ENCODE measurements at places on chromosomes 3 and 15. TPM values are rescaled to one million over a fixed set of nuclear protein-coding genes. Genes with fewer than 3 reads are reported as not detected.

CASR gene
- total RNA-seq = not detected

TUSC7 gene
- total RNA-seq = not detected

PSTPIP1 gene
- total RNA-seq = 0.77 TPM

HIGD1A gene
- 110 TPM for total RNA-seq

RPP25 gene
- total RNA-seq = 7.2 TPM

SHQ1 gene
- 18.5 TPM for total RNA-seq

RFC4 gene
- 127 TPM for total RNA-seq

ALAS1 gene
- total RNA-seq = 35.0 TPM

CELF6 gene
- total RNA-seq = 0.19 TPM

CYP8B1 gene
- not detected for total RNA-seq

IL17RB gene
- total RNA-seq = 5.5 TPM

ZNF639 gene
- total RNA-seq = 55.0 TPM

GOLGA8J gene
- not detected for total RNA-seq

DNA sequence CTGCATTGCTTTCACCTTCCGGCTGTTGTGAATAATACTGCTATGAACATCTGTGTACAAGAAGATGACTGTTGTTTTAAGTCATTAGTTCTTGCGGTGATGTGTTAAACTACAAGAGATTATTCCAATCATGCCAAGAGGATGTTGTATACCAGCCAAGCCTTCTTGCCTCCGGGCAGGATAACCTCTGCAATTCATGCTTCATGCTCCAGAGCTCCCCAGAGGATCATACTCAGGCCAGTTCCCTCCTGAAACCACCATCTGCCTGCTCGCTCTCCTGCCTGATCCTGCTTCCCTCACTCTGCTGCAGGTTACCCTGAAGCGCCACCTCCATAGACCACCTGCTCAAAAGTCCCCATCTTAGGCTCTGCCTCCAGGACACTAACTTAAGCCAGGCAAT lies 187.1 kb upstream of the PROK2 start:
- H3K27ac ChIP-seq = no peak overlapping the region
- no peaks in the 10 kb centered on the region for H3K36me3 ChIP-seq
- no peaks in the 10 kb centered on the region for H3K27me3 ChIP-seq

GRCh38 chr3:143139762-143140161 lies 20.2 kb downstream of the CHST2 start:
- DNase-seq = no peak
- H3K27me3 ChIP-seq = no peaks in the 10 kb centered on the region
- H3K4me1 ChIP-seq = no peaks in the 10 kb centered on the region
- H3K36me3 ChIP-seq = no peaks in the 10 kb centered on the region
- H3K27ac ChIP-seq = no peak overlapping the region

- H3K27ac ChIP-seq = no peak overlapping the region
- H3K4me1 ChIP-seq = peaks cover 32% of the 10 kb centered on the region
- DNase-seq = no peak
- H3K27me3 ChIP-seq = no peaks in the 10 kb centered on the region
- H3K4me3 ChIP-seq = no peak overlapping the region
- no peaks in the 10 kb centered on the region for H3K36me3 ChIP-seq
Measured at GRCh38 chr3:65729555-65729954, 309.2 kb downstream of the MAGI1 start.

DNA sequence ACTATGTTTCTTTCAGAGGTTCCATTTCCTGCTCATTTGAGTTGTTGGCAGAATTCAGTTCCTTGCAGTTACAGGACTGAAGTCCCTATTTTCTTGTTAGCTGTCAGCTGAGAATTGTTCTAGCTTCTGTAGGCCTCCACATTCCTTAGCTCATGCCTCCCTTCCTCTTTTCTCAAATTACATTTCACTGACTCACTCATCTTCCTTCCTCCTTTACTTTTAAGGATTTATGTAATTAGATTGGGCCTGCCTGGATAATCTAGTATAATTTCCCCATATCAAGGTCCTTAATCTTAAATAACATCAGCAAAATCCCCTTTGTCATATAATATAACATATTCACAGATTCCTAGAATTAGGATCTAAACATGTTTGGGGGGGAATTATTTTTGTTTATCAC lies 40.6 kb upstream of the RBMS3 start:
- H3K4me1 ChIP-seq = no peaks in the 10 kb centered on the region
- no peak overlapping the region for H3K4me3 ChIP-seq
- no peak for DNase-seq

DNA sequence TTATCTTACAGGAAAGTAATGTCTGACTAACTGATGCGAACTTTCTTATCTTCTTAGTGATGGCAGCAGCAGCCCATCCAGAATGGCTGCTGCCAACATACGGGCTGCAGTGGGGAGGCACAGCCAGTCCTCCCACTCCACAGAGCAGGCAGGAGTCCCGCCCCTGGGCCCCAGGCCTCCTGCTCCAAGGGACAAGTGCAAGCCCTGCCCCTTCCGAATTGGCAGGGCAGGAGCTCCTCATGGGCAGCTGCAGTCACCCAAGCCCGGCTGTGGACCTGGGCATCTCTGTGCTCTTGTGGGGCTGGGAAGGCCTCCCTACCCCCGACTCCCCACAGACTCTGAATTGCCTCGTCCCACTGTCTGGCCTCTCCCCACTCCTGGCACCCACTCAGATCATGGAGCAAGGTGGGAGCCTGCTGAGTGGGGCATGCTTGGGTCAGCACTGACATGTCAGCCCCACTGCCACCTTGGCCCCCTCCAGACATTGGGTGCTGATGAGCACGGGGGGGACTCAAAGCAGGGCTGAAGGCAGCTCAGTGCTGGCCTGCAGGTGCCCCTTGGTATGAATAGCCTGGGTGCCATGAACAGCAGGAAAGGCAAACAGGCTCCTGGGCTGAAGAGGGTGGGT lies 618.9 kb upstream of the KCNMB2 start:
- DNase-seq = no peak
- H3K4me1 ChIP-seq = peaks cover 11% of the 10 kb centered on the region

GRCh38 chr3:110198717-110199587 lies 861.6 kb upstream of the DPPA4 start:
- H3K27me3 ChIP-seq = no peaks in the 10 kb centered on the region
- no peak for DNase-seq
- H3K4me3 ChIP-seq = no peak overlapping the region

DNA sequence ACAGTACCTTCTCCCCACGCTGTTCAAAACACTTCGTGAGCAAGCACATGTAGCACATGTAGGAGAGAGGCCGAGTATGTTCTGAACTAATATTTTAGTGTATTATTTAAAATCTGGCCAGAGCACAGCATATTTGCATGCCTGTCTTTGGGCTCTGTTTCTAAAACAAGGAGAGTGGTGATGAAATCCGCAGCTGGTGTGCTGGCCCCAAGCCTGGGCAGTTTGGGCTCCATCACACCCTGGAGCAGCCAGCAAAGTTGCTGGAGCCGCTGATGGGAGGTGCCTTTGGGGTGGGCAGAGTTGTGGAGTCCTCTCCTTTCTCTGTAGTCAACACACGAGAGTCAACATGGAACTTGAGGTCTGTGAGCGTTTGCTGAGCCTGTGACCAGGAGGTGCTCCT lies 116.6 kb downstream of the SLCO3A1 start:
- H3K27me3 ChIP-seq = no peaks in the 10 kb centered on the region
- H3K4me1 ChIP-seq = peaks cover 7% of the 10 kb centered on the region
- H3K27ac ChIP-seq = no peak overlapping the region
- H3K4me3 ChIP-seq = no peak overlapping the region
- no peaks in the 10 kb centered on the region for H3K36me3 ChIP-seq
- DNase-seq = no peak

DNA sequence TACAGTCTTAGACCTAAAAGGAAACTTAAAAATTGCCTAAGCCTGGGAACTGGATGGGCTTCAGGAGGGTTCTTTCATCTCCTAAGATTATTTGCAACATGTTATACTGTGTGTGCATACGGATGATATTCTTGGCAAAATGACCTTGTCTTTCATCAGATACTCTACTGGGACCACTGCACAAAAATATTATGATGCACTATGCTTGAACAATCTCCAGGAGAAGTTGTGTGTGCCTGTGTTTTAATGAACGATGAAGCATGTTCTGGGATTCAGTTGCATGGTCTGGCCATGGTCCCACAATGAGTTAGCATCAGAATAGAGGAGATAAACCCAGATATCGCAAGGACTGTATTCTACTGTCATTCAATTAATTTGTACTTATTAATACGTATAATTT lies 68.7 kb downstream of the GAP43 start:
- no peaks in the 10 kb centered on the region for H3K36me3 ChIP-seq
- no peak overlapping the region for H3K4me3 ChIP-seq
- no peaks in the 10 kb centered on the region for H3K27me3 ChIP-seq
- no peaks in the 10 kb centered on the region for H3K4me1 ChIP-seq

- H3K4me3 ChIP-seq = no peak overlapping the region
- H3K36me3 ChIP-seq = no peaks in the 10 kb centered on the region
- H3K4me1 ChIP-seq = peaks cover 47% of the 10 kb centered on the region
- no peak for DNase-seq
- no peak overlapping the region for H3K27ac ChIP-seq
Measured at GRCh38 chr3:61679026-61679425, 117.7 kb downstream of the PTPRG start.

DNA sequence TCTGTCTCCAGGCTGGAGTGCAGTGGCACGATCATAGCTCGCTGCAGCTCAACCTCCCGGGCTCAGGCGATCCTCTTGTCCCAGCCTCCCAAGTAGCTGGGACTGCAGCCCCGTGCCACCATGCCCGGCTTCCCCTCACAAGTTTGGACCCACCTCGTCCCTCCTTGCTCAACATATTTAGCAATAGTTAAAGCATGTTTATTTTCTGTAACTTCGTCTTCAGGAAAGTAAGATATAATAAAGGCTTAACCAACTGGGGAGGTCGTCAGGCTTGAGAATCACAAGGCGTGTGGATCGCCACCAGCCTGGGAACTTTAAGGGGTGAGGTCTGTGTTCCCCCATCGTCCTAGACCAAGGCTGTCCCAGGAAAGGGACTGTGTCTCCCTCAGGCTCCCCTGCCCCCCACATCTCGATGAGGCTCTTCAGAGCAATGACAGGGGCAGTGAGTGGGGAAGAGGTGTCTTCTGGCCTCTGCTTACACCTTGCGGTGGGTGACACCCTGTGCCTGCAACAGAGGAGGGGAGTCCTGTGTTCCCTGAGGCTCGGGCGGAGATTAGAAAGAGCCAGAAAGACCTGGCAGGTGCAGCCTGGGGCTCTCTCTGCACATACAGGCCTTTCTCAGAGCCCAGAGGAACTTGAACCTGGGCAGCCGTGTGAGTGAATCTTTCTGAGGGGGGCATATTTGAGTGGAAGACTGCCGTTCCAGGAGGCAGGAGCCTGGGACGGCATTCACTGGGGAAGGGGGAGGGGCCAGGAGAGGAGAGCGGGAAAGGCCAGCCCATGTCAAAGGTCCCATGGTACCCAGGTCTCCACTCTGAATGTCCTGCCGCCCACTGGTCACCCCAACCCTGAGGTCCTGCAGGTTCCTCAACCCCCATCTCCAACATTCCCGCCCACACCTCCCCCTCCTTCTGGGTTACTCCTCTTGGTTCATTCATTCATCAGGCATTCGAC lies 152.3 kb downstream of the SMAD6 start:
- H3K4me3 ChIP-seq = no peak overlapping the region
- DNase-seq = no peak
- no peaks in the 10 kb centered on the region for H3K36me3 ChIP-seq
- no peaks in the 10 kb centered on the region for H3K4me1 ChIP-seq
- H3K27ac ChIP-seq = no peak overlapping the region

GRCh38 chr3:185724761-185725160 lies 100.1 kb downstream of the IGF2BP2 start:
- H3K36me3 ChIP-seq = no peaks in the 10 kb centered on the region
- peaks cover 38% of the 10 kb centered on the region for H3K4me1 ChIP-seq
- H3K27me3 ChIP-seq = no peaks in the 10 kb centered on the region
- H3K4me3 ChIP-seq = no peak overlapping the region

DNA sequence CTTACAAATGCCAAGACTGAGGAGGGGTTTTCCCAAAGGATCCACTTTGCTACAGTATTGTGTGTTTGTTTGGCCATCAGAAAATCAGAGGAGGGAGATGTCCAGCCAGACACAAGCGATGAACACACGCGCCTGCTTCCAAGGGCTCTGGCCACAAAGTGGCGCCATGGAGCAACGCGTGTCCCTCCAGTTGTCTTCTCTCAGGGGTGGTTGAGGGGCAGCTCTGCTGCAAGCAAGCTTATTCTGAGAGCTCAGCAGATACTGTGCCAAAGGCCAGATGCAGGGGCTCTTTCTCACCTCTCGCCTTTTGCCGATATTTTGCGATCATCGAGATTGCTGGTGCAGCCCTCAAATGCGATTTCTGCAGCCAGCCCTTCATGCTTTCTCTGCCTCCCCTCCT lies 88.9 kb upstream of the OSBPL11 start:
- H3K27me3 ChIP-seq = no peaks in the 10 kb centered on the region
- H3K4me3 ChIP-seq = no peak overlapping the region
- no peaks in the 10 kb centered on the region for H3K36me3 ChIP-seq
- DNase-seq = peak; percentile 73
- no peak overlapping the region for H3K27ac ChIP-seq

GRCh38 chr3:8578282-8578681 lies 66.3 kb downstream of the SSUH2 start:
- no peak overlapping the region for H3K27ac ChIP-seq
- H3K36me3 ChIP-seq = no peaks in the 10 kb centered on the region
- DNase-seq = no peak
- H3K4me1 ChIP-seq = no peaks in the 10 kb centered on the region
- H3K4me3 ChIP-seq = no peak overlapping the region

DNA sequence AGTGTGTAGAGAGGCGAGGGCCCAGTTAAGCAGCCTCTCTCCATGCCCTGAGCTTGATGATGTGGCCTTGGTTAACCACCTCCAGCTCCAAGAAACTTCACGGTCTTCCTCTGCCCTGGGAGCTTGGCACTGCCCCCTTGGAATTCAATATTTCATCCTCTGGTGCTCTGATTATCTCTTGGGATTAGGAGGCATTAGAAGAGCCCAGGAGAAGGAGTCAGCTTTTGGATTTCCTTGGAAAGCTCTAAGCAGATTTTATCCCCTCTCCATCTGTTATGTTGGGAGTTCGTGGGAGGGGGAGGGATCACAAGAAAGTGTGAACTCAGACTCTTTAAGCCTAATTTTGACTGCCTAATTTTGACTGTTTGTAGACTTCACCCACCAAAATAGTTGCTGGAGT lies 132.7 kb upstream of the AGBL1 start:
- no peak overlapping the region for H3K27ac ChIP-seq
- H3K36me3 ChIP-seq = no peaks in the 10 kb centered on the region
- H3K4me3 ChIP-seq = no peak overlapping the region
- no peaks in the 10 kb centered on the region for H3K4me1 ChIP-seq
- H3K27me3 ChIP-seq = no peaks in the 10 kb centered on the region
- no peak for DNase-seq

GRCh38 chr3:72679540-72680198 lies 168.6 kb downstream of the SHQ1 start:
- peaks cover 11% of the 10 kb centered on the region for H3K4me1 ChIP-seq
- no peaks in the 10 kb centered on the region for H3K36me3 ChIP-seq
- no peak overlapping the region for H3K27ac ChIP-seq
- no peak for DNase-seq
- H3K27me3 ChIP-seq = no peaks in the 10 kb centered on the region

- DNase-seq = no peak
- H3K4me3 ChIP-seq = no peak overlapping the region
- H3K27me3 ChIP-seq = no peaks in the 10 kb centered on the region
- no peak overlapping the region for H3K27ac ChIP-seq
- H3K36me3 ChIP-seq = no peaks in the 10 kb centered on the region
Measured at GRCh38 chr3:44030285-44030684, 211.4 kb upstream of the TOPAZ1 start.

GRCh38 chr3:82685761-82686160 lies 924.3 kb upstream of the GBE1 start:
- DNase-seq = no peak
- H3K4me3 ChIP-seq = no peak overlapping the region
- peaks cover 6% of the 10 kb centered on the region for H3K4me1 ChIP-seq
- no peak overlapping the region for H3K27ac ChIP-seq
- no peaks in the 10 kb centered on the region for H3K36me3 ChIP-seq
- H3K27me3 ChIP-seq = no peaks in the 10 kb centered on the region

All from neural progenitor cell (in vitro differentiated cells).